Activated CD4-positive, alpha-beta T cell treated with anti-CD3 and anti-CD28 coated beads, Interleukin-2, amount 50 U/mL, for 1 hour (primary cell): ENCODE measurements at places on chromosomes 2 and 18.

- no peak for DNase-seq
Measured at GRCh38 chr2:108869542-108869941, 83.0 kb downstream of the CCDC138 start.

GRCh38 chr18:10792181-10792580 lies 266.4 kb downstream of the NAPG start:
- no peak for DNase-seq

GRCh38 chr2:168703926-168704325 lies 98.5 kb upstream of the NOSTRIN start:
- DNase-seq, result no peak

DNA sequence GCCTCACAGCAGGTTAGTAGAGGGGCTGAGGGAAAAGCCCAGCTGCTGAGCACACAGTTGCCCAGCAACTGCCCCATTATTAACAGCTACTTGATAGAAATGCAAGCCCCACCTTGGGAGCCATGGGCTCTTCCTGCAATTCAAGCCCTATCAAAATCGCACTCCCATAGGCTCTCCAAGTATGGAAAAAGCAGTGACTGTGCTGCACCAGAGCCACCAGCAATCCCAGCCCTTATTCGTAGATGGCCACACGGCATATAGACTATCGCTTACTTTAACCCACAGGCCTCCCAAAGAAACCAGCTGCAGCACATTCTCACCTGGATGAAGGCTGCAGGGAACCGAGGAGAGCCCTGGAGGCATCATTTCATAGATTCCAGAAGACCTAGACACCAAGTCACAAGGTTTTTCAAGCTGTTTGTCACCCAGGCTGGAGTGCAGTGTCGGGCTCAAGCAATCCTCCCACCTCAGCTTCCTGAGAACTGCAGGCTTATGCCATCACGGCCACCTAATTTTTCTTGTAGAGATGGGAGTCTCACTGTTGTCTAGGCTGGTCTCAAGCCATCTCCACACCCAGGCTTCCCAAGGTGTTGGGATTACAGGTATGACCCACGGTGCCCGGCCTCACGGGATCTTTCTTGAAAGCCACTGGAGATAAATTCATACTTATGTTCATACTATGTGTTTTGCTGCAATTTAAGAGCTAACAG lies 11.3 kb downstream of the NCL start:
- DNase-seq, result no peak

- no peak for DNase-seq
Measured at GRCh38 chr2:225668606-225669266, 269.2 kb downstream of the NYAP2 start.

DNA sequence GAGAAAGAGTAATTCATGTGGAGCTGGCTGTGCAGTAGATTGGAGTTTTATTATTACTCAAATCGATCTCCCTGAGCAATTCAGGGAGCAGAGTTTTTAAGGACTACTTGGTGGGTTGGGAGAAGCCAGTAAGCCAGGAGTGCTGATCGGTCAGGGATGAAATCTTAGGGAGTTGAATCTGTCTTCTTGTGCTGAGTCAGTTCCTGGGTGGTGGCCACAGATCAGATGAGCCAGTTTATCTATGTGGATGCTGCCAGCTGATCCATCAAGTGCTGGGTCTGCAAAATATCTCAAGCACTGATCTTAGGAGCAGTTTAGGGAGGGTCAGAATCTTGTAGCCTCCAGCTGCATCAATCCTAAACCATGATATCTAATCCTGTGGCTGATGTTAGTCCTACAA lies 17.0 kb upstream of the UGT1A8 start:
- no peak for DNase-seq

GRCh38 chr2:150234787-150235446 lies 252.6 kb downstream of the RND3 start:
- no peak for DNase-seq

DNA sequence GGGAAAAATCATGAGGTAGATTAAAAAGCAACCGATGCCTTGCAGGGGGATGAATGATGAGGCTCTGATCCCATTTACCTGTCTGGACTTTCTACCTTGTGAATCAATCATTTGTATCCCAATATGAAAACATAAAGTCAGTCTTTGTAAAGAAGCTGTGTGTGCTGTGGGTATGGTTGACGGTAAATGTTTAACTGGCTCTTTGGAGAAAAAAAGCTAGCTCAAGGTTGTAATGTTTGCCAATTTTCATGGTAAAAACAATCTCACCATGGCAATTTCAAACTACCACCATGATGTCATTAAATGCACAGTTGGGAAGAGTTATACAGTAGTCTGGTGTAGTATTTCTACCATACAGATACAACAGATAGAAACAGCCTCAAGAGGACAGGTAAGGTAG lies 14.6 kb downstream of the TTR start:
- no peak for DNase-seq

DNA sequence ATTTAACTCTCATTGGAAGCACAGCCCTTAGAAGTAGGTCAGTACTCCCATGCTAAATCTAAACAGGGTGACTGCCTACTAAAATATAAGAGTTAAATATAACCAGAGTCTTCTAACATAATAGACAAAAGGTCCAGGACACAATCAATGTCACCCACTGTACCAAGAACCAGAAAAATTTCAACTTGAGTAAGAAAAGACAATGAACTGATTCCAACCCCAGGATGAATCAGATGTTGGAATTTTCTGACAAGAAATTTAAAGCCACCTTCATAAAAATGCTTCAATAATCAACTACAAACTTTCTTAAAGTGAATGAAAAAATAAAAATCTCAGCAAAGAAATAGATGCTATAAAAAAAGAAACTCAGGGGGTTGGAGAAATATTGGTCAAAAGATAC lies 71.3 kb upstream of the NPAS2 start:
- no peak for DNase-seq

- DNase-seq, result no peak
Measured at GRCh38 chr2:175728032-175728431, 274.0 kb downstream of the LNPK start.

GRCh38 chr2:191020742-191021381 lies 6.9 kb upstream of the STAT1 start:
- no peak for DNase-seq

DNA sequence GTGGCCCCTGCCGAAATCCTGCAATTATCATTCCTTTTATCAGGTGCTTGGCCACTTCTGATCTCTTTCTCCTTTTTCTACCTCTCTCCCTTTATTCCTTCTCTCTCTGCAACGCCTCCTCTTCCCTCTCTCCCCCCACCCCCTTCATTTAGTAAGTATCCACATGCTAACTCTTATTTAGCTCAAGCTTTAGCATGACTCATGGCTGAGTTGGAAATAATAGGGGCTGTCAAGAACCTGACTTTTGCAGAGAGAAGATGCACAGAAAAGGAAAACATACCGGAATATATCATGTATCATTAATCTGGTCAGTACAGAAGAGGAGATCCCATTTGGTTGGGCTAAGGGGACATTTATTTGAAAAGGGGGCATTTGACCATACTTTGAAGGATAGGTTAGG lies 33.1 kb downstream of the FAM171B start:
- DNase-seq, result no peak

- no peak for DNase-seq
Measured at GRCh38 chr2:97348265-97348664, 235.3 kb downstream of the ANKRD36 start.

DNA sequence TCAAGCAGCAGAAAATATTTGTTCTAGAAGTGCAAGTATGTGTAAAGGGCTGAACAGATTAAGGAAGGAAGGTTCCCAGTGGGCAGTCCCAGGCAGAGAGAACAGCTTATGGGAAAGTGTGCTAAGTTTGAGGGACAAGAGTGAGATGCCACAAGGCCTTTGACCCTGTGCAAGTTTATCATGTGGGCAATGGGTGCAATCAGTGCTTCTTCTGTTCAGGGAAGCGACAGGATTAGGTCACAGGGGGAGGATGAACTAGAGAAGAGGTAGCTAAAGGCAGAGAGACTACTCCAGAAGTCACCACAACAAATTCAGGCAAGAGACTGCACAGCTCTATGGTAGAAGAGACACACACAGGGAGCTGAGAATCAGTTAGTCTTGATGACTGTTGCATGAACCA lies 44.3 kb downstream of the LPIN2 start:
- no peak for DNase-seq

DNA sequence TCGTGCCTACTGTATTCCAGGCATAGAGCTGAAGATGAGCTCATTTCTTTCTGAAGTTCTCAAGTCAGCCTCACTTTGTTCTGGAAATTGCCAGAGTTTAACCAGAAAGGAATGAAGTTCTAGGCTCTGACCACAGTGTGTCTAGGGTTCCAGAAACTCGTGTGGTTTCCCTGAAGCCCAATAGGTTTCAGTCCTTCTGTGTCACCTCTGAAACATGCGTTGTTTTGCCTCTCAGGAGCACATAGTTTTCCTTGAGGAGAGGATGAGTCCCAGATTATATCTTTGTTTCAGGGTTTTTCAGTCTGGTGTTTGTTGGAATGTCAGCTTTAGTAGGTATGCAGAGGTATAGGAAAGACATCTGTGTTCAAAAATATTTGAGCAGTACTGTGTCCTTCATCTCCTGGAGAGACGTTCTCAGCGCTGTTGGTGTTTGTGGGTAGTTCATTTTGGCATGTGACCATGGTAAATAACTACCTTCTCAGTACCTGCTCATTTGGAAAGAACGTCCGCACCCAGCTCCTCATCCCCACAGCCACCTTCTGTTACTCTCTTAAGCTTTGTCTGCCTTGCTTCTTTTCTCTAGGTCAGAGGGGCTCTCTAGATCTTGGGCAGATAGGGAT lies 56.6 kb downstream of the RALBP1 start:
- DNase-seq, result no peak

- no peak for DNase-seq
Measured at GRCh38 chr2:38106405-38107094, 30.6 kb upstream of the CYP1B1 start.

DNA sequence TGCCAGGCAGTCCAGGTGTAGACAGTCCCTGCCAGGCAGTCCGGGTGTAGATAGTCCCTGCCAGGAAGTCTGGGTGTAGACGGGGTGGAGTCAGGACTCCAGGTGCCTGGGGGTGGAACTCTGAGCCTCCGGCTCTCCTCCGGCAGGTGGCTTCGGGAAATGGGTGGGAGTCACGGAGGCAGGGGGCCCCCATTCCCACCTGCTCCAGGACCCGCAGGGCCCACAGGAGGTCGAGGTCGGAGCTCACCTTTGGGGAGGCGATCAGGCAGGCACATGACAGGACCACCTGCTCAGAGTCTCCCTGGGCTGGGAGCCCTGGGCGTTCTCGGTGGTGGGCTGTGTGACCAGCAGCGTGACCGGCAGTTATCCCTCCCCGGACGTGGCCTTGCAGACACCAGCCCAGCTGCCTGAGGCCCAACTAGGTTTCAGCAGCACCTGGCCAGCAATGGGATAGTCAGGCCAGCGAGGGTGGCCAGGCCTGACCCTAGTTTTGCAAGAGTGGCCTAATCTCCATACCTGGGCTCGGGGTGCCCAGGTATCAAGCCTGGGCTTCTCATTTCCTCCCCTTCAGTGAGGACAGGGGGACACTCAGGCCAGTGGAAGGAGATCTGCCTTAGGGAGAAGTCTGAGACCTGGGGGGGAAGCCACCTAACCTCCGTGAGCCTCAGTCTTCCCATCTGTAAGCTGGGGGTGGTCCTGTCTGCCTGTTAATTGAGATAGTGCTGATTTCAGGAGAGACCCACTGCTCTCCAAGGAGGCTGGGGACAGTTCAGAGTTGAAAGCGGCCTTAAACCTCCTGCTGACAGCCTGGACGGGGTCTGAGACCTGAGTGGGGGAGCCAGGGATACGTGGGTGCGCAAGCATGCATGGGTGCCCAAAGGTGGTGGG lies 13.2 kb downstream of the GPC1 start:
- no peak for DNase-seq

GRCh38 chr2:119106301-119106897 lies 52.2 kb downstream of the C1QL2 start:
- DNase-seq, result peak; percentile 24

DNA sequence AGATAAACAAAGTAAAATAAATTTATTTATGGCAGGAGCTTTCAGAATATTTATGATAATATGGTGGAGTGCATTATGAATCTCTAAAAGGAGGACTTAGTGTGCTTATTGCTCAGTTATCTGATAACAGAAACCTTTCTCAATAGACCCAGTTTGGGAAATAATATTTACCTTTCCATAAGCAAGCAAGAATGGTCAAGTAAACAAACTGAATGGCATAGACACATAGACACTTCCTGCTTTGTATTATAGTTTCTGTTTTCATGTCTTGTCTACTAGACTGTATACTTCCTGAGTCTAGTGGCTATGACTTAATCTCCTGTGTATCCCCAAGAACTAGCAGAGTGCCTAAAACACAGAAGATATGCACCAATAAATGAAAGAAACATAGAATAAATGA lies 87.8 kb downstream of the UPP2 start:
- DNase-seq, result no peak

GRCh38 chr2:138432971-138433370 lies 68.6 kb upstream of the SPOPL start:
- no peak for DNase-seq

GRCh38 chr2:102238039-102238756 lies 51.4 kb downstream of the IL1RL2 start:
- no peak for DNase-seq

- DNase-seq, result no peak
Measured at GRCh38 chr18:35130236-35130635, 89.0 kb downstream of the MAPRE2 start.
